ENCODE measurements at places on chromosomes 12 and 14. TPM values are rescaled to one million over a fixed set of nuclear protein-coding genes. Genes with fewer than 3 reads are reported as not detected.
A peak's percentile ranks its signal among the peaks of the same experiment; 100 is the strongest.

GRCh38 chr12:122688291-122688690 is 14.9 kb downstream of the HCAR2 start:
- DNase-seq = no peak

LYZ gene
- total RNA-seq = 32.9 TPM

- no peak for DNase-seq
Measured at GRCh38 chr14:61567838-61568571, 127.3 kb upstream of the HIF1A start.

- no peak for DNase-seq
Measured at GRCh38 chr14:90455100-90455571, 58.3 kb downstream of the CALM1 start.

GRCh38 chr14:99737956-99738667 is 54.0 kb downstream of the CYP46A1 start:
- DNase-seq = no peak

OASL gene
- total RNA-seq = 0.27 TPM

DNA sequence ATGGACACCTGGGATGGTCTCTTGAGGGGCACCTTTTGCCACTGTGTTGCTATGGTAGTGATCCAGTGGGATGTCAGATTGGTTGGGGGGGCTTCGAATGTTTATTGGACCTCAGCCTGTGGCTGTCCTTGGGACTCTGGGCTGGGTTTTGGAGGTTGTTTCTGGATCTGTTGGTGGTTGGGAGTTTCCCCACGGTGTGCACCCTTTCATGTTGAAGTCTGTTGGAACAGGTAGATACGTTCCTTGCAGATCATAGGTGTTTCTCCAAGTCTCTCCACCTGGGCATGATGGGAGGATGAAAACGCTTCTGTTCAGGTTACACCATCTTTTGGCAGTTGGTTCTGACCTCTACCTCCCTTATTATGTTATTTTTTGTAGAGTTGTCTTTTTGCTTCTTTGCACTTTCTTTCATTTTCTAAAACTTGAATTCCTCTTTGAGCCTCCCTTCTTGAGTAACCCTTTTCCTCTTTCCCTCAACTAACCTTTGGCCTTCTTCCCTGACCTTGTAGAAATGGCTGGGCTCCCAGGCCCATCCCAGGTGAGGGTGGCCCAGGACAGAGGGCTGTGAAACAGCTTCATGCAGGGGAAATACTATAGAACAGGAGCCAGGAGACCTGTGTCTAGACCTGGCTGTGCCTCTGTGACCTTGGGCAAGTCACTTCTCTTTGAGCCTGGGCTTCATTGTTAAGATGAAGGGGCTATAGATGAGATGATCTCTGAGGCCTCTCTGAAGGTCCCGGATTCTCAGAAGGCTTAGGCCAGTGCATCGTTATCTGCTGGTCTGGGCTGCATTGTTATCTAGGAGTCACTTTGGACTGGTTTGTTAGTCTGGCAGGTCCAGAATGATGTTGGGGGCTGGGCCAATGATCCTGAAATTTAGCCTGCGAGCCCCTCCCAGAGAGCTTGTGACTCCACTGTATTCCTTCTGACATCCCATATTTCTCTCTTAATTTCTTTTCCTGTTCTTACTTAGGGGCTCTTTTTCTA is 2.0 kb downstream of the ATN1 start:
- DNase-seq = peak; percentile 24

DNA sequence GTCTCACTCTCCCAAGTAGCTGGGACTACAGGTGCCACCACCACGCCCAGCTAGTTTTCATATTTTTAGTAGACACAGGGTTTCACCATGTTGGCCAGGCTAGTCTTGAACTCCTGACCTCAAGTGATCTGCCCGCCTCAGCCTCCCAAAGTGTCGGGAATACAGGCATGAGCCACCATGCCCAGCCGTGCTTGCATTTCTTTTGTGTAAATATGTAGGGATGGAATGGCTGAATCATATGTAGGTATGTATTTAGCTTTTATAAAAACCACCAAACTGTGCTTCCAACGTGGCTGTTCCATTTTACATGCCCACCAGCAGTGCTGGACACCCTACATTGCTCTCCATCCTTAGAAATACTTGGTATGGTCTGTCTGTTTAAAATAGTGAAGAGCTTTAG is 32.8 kb upstream of the CLMN start:
- no peak for DNase-seq

SLC39A9 gene
- 24.4 TPM for total RNA-seq

POTEG gene
- not detected for total RNA-seq
